Stimulated activated CD8-positive, alpha-beta memory T cell treated with anti-CD3 and anti-CD28 coated beads, Interleukin-7, amount 100 ng/mL, for 1 hour (primary cell): ENCODE measurements at places on chromosomes 16 and 17.
A peak's percentile ranks its signal among the peaks of the same experiment; 100 is the strongest.

DNA sequence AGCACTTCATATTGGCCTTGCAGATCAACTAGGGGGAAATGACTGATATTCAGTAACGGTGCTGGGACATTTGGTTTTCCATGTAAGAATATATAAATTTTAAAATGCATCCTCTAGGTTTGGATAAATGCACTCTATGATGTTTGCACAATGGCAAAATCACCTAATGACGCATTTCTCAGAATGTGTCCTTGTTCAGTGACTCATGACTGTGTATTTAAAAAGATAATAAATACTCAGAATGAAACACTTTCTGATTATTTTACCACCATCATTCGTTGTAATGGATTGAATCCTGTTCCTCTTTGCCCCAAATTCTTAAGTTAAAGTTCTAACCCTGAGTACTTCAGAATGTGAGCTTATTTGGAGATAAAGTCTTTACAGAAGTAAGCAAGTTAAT lies 17.2 kb upstream of the ADGRG1 start:
- no peak for DNase-seq

DNA sequence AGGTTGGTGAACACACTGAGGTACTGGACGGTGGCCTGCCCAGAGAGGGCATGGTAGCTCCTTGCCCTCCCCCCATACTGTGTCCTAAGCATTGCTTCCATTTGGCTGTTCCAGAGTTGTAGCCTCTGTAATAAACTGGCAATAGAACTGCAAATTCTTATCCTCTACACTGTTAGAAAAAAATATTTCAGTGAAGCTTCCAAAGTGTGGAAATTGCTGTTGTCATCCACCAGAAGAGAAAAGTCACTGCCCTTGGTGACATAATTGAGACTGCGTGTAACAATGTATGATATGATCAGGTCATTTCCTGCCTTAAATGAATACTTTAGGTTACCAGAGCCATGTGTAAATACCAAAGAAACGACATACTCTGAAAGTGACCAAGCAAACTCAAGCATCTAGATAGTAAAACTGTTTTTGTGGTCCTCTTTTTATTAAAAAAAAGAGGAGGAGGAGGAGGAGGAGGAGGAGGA lies 65.9 kb downstream of the CEP95 start:
- no peak for DNase-seq

DNA sequence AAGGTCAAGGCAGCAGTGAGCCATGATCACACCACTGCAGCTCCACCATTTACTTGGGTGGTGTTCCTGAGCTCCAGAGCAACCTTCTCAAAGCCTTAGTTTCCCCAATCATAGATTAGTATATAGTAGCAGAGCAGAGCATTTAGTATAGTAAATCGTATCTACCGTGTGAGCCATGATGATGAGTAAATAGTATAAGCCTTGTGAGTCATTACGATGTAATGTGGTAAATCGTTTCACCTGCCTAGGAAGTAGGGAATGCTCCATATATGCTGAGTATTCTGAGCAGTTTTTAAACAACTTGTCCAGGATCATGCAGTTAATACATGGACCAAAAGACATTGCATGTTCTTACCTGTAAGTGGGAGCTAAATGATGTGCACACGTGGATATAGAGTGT lies 66.4 kb downstream of the SCNN1B start:
- DNase-seq = no peak

DNA sequence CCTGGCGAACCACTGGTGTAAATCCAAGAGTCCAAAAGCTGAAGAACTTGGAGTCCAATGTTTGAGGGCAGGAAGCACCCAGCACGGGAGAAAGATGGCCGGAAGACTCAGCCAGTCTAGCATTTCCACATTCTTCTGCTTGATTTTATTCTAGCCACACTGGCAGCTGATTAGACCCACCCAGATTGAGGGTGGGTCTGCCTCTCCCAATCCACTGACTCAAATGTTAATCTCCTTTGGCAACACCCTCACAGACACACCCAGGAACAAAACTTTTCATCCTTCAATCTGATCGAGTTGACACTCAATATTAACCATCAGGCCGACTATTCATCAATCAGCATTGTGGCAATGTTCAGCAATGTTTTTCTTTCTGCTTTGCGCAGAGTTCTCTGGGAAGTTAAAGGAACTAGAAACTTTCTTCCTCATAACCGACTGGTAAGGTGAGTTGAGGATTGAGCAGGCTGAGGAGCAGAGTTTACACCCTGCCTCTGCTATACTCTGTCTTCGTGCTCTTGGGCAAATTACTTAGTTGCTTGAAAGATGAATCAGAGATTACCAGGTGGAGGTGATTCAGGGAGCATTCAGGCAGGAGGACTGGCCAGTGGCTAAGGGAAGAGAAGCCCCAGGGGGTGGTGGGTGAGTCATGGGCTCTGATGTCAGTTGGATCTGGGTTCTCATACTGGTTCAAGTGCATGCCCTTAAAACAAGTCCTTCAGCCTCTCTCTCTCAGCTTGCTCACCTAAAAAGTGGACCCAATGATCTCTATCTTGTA lies 28.2 kb upstream of the BRD7 start:
- DNase-seq = no peak

- DNase-seq = no peak
Measured at GRCh38 chr17:1375615-1376014, 24.4 kb downstream of the YWHAE start.

- no peak for DNase-seq
Measured at GRCh38 chr16:31695667-31696066, 168.0 kb downstream of the AHSP start.

GRCh38 chr16:75066861-75067447 lies 49.6 kb downstream of the LDHD start:
- DNase-seq = no peak

DNA sequence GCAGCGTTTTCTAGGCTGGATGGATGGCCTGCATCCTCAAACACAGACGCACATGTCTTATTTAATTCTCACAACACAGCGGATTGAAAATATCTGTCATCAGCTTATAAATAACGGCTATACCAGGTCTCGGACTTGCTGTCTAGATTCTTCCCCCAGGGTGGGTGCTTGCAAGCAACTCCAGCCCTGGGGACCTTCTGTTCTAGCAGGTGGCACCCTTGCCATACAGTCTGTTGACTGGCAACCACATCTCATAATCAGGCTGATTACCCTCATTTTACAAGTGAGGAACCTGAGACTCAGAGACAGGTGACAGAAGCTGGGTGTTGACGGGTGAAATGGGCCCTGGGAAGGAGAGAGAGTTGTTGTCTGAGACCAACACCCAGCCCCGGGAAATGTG lies 16.2 kb upstream of the SEZ6 start:
- DNase-seq = no peak

DNA sequence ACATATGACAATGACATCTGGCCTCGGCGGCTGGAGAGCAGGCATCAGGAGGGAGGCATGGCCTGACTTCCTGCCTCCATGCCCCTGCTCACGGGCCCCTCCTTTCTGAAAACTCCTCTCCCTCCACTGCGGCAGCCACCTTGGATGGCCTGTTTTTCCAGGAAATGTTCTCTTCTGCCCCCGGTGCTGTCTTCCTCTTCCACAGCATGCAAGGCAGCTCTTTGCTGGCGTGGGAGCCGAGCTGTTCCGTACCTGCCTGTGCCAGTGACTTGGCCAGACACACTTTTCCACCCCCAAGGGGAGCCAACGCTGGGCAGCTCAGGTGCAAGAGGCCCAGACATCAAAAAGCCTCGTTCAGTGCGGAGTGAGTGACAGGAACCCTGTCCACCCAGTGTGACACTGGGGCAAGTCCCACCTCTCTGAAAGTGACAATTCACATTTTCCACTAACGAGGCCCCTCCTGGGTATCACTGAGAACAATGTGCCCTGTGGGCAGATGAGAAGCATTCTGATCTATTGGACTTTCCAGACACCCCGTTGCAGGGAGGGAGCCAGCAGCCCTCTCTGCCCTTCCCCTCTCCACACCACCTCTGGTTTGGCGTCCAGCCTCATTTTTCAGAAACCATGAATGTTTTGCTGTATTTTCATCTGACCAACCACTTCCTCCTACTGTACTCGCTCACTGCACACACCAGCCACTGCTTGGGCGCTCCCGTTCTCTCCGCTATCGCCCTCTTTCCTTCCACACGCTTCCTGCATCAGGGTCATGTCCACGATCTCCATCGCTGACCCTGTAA lies 31.2 kb downstream of the NSMCE1 start:
- DNase-seq = peak; percentile 58

DNA sequence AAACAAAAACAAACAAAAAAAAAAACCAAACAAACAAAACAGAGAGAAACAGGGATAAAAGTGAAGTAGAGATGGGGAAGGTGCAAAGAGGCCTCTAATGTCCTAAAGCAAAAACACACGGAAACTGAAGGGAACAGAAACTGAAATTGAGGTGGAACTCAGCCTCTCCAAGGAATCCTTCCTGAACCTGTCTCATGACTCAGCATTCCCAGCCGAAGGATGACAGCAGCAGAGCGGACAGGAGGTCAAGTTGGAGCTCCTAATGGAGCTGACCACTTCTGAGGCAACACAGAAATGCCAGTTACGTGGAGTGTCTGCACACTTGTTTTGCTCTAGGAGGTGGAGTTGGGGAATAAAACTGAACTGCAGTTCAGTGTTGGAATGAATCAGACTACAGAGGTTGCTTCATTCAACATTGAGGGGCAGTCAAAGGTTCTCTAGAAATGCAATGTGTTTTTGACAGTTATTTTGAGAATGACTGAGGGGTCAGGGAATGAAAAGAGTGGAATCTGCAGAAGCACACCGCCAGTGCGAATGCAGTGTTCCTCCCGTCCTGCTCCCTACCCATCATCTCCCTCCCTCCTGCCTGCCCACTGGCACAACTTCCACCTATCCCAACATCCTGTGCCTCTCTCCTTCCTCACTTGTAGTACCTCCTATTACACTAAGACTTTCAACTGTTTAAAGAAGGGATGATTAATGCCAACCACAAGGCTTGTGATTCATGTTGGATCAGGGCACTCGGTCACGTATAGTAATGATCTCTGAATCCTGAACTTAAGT lies 6.3 kb downstream of the UBE2O start:
- no peak for DNase-seq

GRCh38 chr17:2138318-2138717 lies 83.4 kb downstream of the HIC1 start:
- no peak for DNase-seq

GRCh38 chr17:43814026-43814425 lies 18.9 kb downstream of the MPP3 start:
- no peak for DNase-seq

DNA sequence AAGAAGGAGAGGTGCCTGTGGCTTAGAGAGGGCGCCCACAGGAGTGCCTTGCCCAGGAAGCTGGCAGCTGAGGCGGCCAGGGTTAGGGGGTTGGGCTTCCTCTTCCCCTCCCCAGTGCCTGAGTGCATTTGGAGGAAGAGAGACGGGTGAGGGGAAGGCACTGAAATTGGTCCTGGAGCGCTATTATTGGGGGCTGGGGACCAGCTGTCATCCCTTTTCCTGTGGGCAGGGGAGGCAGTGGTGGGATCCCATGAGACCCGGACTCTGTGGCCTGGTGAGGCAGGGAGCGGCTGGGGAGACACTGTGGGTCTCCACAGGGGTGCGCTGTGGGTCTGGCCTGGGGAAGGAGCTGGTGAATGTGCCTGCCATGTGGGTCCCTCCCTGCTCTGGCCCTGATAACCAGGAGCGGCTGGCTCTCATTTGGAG lies 259.7 kb downstream of the SEC14L1 start:
- DNase-seq = peak; percentile 67

- no peak for DNase-seq
Measured at GRCh38 chr17:50681263-50682200, 26.2 kb downstream of the ANKRD40 start.

DNA sequence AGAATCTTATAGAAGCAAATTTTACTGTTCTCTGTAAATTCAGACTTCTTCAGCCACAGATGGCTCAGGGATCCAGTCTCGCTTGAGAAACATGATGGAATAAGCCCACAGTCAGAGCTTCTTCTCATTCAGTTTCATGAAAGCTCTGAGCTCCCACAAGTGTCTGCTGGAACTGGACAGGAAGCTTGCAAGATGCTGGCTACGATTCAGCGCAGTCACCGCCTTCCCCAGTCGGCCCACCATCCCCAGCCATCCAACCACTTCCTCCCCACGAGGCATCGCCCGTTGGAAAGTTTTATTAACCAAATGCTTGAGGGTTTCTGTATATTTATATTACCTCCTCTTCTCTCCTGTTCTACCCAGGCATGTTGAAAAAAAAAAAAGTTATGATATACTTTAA lies 171.7 kb downstream of the ZFHX3 start:
- no peak for DNase-seq

GRCh38 chr17:80389011-80389995 lies 25.7 kb upstream of the ENDOV start:
- no peak for DNase-seq

- no peak for DNase-seq
Measured at GRCh38 chr16:4389051-4389955, 17.7 kb downstream of the VASN start.

DNA sequence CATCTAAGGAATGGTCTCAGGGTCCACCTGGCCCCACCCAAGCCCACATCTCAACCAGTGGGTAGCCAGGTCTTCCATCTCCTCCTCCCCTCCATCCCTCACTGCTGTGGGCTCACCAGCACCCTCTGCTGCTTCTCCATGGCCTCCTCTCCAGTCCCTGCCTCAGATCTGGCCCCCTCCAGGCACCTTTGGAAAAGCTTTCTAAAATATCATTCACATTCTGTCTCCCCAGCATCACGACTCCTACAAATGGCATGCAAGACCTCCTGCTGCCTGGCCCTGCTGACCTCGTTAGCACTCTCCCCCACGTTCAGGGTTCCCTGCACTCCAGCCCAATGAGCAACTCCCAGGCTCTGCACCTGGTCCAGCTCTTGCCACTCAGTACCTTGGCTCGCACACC lies 13.7 kb downstream of the GLP2R start:
- DNase-seq = no peak

DNA sequence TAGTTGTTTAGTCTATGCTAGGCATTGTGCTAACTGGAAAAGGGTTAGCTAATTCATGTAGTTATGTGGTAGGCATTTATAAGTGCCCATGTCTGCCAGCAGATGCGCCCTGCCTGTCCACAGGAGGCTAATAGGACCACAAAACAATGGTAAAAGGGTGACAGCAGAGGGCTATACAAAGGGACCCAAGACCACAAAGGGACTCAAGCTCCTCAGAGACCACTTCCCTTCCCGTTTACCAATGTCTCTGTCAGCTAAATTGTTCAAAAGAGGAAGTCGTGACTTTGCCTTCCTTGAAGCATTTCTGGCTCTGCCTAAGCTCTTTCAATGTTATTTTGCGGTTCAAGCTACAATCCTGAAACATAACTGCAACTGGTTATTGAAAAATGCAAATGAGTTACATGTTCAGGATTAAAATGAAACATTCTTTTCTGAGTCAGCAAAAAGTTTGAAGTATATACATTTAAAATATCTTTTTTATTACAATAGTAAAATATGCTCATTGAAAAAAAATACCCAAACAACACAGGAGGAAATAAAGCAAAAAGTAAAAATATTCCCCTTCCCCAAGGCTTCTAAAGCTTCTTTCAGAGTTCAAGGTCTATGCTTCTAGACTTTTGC lies 149.2 kb downstream of the MAF start:
- no peak for DNase-seq

GRCh38 chr16:84220851-84221250 lies 19.0 kb downstream of the KCNG4 start:
- DNase-seq = no peak

GRCh38 chr17:50676065-50676975 lies 31.4 kb downstream of the ANKRD40 start:
- no peak for DNase-seq
